ENCODE measurements at places on chromosomes 1 and 21.

GRCh38 chr1:158509471-158510156, 37.6 kb downstream of the OR10R2 start:
- no peak for DNase-seq

GRCh38 chr21:35358008-35358407, 308.9 kb upstream of the RUNX1 start:
- DNase-seq = no peak

- DNase-seq = no peak
Observed at GRCh38 chr1:13536571-13536970, 22.8 kb upstream of the LRRC38 start.

DNA sequence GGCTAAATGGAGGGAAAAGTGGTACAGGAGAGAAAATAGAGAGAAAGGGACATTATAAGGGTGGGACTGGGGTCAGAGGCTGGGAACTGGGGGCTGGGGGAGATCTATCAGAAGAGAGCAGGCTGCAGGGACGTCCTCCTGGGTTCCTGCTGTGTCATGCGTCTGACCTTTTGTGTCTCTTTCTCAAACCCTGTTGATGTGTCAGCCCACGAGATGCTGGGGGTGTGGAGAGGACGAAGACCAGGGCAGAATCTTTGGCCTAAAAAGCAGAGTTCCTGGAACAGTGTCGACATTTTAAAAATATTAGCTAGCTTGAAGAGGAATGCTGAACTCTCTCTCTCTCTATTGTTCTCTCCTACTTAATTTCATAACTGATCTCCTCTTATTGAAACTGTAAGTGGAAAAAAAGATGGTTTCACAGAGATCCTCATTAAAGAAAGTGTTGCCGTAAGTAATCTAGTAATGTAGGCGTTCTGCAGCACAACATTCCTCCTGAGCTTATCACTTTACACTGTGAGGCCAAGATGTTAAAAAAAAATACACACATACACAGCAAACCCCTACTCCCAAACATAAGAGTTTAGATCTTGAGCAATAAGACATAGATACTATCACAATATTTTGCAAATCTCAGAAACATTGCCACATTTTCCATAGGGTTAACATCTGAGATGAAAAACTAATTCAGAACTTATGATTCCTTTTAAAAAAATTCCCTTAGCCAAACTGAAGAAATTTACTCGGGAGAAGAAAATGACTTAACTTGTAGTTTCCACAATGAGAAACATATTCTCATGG, 52.6 kb downstream of the RUNX1 start:
- DNase-seq = peak; percentile 58

GRCh38 chr21:46116189-46116775, 18.4 kb downstream of the COL6A2 start:
- no peak for DNase-seq

- no peak for DNase-seq
Observed at GRCh38 chr1:247077876-247078257, 744 bp downstream of the ZNF670 start.

DNA sequence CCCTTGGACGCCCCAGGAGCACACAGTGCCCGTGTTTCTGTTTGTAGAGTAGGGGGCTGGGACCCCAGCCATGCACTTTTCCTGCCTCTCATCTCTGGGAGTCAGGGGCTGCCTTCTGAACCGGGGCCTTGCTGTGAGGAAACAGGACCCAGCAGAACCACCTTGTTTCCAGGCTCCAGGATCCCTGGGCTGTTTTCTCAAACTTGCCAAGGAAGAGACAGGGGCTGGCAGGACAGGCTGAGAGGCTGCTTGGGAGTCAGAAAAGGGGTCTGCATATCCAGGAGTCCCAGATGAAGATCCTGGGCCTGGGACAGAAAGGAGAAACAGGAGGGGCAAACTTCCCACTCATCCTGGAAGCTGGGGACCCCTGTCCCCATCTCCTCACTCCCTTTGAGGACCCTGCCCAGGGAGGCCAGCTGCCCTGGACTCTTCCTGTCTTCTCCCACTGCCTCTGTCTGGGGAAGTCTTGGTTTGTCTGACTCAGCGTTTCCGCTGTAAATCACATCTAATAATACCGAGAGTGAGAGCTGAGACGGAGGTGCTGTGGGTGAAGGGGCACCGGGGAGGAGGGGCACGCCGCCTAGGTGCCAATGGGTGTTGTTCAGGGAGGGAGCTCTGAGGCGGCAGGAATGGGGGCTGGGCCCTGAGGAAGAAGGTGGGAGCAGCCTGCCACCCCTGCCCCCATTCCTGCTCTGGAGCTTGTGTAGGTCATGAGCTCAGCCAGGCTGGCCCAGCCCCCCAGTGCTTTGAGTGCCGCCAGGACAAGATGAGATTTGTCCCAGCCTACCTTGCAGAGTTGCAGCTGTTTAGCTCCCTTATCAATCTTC, 16.7 kb downstream of the POU3F1 start:
- DNase-seq = peak; percentile 88

DNA sequence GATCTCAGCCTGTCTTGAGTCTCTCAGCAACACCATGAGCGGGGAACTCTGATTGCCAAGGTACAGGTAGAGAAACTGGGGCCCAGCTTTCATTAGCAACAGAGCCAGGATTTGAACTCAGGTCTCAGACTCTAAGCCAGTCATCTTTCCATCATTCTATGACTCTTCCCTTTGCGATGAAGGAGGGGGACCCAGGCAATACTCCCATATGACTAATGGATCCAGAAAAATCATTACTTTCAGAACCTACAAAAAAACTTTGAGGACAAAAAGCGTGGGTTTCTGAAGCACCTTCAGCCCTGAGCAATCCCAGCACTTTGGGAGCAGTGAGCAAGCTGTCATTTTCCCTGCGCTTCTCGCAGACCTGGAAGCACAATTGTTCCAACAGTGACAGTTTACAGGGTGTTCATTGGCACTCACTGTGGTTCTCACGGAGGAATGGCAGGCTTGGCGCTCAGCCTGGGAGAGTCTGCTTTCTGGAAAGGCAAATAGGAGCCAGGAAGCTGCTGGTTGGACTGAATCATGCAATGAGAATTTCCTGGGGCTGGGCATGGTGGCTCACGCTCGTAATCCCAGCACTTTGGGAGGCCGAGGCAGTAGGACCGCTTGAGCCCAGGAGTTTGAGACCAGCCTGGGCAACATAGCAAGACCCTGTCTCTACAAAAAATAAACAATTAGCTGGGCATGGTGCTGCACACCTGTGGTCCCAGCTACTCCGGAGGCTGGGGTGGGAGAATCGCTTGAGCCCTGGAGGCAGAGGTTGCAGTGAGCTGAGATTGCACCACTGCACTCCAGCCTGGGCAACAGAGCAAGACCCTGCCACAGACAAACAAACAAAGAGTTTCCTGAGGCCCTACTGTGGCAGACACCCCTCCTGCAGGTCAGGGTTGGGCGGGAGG, 40.1 kb downstream of the SLC2A7 start:
- DNase-seq = no peak

GRCh38 chr1:39729030-39729429, 9.7 kb upstream of the PPIE start:
- no peak for DNase-seq

- DNase-seq = no peak
Observed at GRCh38 chr1:154753426-154753825, 116.7 kb downstream of the KCNN3 start.
